ENCODE measurements at places on chromosomes 6 and 20. TPM values are rescaled to one million over a fixed set of nuclear protein-coding genes. Genes with fewer than 3 reads are reported as not detected.

GRCh38 chr20:21125072-21125848 is 622 bp upstream of the KIZ start:
- DNase-seq: peak; percentile 32

- no peak for DNase-seq
Observed at GRCh38 chr6:157019115-157019641, 242.0 kb downstream of the ARID1B start.

DNA sequence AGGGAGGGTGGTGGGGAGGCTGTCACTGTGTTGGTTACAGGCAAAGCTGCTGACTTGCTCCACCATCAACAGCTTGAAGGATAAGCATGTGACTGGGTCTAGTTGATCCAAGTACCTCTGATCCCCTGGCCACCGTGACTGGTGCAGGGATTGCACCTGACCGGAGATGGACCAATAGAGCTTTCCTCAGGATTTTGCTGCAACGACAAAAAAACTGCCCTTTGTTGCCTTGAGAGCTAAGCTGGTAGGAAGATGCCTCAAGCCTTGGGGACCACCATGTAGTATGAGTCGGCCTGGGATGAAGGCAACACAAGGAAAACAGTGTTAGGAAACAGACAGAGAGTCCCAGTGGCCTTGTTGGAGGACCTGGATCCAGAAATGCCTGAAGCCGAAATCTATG is 1.8 kb downstream of the OCSTAMP start:
- DNase-seq: no peak

DNA sequence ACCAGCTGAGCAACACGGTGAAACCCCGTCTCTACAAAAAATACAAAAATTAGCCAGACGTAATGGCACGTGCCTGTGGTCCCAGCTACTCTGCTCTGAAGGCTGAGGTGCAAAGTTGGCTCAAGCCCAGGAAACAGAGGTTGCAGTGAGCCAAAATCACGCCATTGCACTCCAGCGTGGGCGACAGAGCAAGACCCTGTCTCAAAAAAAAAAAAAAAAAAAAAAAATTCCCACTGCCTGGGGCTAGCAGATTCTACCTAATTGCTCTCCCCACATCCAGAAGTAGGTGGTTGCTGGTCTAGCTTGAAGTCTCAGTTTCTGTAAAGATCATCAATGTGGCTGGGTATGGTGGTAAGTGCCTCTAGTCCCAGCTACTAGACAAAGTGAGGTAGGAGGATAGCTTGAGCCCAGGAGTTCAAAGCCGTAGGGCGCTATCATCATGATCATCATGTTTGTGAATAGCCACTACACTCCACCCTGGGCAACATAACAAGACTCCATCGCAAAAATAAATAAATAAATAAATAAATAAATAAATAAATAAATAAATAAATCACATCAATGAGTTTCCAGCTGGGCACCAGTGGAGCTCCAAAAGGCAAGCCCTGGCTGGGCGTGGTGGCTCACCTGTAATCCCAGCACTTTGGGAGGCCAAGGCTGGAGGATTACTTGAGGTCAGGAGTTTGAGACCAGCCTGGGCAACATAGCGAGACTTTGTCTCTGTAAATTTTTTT is 6.3 kb upstream of the AP5S1 start:
- no peak for DNase-seq

DNA sequence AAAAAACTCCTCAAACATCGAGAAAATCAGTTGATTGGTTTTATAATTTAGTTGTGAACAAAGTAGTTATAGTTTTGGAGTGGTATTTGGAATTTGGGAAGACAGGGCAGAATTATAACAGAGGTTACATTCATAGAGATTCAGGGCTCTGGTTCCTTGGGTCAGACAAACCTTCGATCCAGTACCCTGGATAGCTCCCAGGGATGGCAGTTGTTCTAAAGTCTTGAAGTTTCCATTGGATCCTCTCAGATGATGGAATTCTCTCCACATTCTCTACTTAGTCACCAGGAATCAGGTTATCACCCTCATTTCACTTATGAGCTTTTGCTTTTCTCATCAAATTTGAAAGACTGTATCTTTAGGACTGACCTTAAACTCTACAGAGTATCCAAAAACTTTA is 285.1 kb downstream of the CENPW start:
- no peak for DNase-seq

GRCh38 chr6:110296241-110297025 is 61.7 kb downstream of the METTL24 start:
- DNase-seq: no peak

DNA sequence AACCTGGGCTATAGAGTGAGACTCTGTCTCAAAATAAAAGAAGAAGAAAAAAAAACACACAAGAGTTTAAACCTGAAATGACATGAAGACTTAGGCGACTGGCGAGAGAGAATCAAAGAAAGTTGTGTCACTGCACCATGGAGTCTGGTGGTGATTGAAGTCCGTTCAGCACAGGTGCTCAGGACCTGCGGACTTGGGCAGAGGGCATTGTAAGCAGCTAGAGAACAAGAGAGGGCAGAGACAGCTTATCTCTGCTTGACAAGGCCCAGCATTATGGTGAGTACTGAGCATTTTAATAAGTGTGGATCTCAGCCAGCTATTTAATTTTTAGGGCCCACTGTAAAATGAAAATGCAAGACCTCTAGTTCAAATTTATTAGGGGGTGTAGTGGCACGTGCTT is 31.5 kb downstream of the BANF2 start:
- DNase-seq: no peak

DNA sequence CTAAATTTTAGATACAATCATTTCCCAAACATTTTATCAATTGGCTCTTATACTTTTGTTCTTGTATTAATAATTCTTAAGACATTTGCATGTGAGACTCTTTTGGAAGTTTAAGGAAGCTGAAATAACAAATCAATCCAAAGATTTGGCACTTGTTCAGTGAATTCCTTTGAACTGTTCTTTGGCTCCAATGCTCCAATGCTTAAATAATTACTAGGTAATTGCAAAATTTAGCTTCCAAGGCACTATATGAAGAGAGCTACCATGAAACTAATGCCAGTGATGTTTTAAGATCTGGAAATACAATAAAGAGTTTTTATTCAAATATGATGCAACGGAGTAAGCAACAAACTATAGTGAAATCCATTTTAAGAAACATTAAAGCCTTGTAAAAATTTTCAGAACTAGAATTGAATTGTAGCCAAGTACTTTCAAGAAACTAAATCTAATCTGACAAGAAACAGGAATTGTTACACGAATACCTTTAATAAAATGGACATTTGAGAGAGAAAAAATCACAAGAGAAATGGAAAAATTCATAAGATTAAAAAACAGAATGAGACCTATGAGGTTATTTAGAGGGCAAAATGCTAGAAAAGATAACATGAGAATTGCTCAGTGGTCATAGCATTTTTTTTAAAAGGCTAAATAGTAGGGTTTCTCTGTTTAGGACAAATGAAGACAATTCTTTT is 43.6 kb upstream of the SMLR1 start:
- DNase-seq: no peak

- no peak for DNase-seq
Observed at GRCh38 chr20:58514321-58515232, 622 bp downstream of the APCDD1L start.

SNAP91 gene
- total RNA-seq: 106 TPM

CST4 gene
- not detected for total RNA-seq

TCF15 gene
- 0.47 TPM for total RNA-seq

KCNK16 gene
- total RNA-seq: not detected

YIPF3 gene
- 71.4 TPM for total RNA-seq
